ENCODE measurements at places on chromosomes 6 and 20. TPM values are rescaled to one million over a fixed set of nuclear protein-coding genes. Genes with fewer than 3 reads are reported as not detected.

PPP1R16B gene
- 3.5 TPM for polyA plus RNA-seq

ADGRB3 gene
- polyA plus RNA-seq: 8.3 TPM

RIMS4 gene
- polyA plus RNA-seq: 4.1 TPM

THBD gene
- polyA plus RNA-seq: 5.7 TPM

EFCAB8 gene
- polyA plus RNA-seq: 0.25 TPM

LY6G6D gene
- 0.19 TPM for polyA plus RNA-seq

ACSS1 gene
- 102 TPM for polyA plus RNA-seq

DNA sequence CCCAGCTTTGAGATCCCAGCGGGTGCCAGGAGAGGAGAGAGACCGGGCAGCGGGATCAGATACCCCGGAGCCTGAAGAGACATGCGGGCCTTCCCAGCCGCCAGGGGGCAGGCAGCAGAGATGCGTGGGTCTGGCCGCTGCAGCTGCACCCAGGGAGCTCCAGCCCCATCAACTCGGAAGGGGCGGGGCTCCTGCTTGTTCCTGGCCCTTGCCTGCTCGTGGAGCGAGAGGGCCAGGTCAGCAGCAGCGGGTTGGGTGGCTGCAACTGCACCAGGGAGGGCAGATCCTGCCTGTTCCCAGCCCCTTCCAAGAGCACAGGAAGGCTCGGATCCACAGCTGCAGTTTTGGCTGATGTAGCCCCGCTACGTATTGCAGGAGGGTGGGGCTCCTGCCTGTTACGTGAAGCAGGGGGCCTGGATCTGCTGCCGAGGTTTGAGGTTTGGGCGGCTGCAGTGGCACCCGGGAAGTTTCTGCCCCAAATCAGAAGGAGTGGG is 532.8 kb downstream of the RFPL4B start:
- H3K27ac ChIP-seq: no peak overlapping the region
- H3K27me3 ChIP-seq: no peaks in the 10 kb centered on the region
- peak; percentile 58 for DNase-seq
- no peak overlapping the region for H3K4me3 ChIP-seq

DNA sequence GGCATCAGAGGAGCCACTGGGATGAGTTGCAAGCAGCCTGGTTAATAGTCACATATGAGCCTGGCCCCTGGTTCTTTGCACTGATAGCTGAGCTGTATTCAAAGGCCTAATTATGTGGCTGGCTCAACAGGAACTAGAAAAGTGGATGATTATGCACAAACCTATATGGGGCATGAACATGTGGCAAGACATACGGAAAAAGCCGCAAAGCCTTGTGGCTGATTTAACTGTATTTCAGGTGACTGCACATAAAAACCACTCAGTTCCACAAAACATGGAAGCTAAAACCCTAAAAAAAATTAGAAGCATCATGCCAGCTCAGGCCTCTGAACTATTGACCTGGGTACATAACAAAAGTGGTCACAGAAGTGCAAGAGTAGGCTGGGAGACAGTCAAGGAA is 13.0 kb upstream of the MUC22 start:
- no peaks in the 10 kb centered on the region for H3K27me3 ChIP-seq
- no peak for DNase-seq
- no peaks in the 10 kb centered on the region for H3K36me3 ChIP-seq
- no peaks in the 10 kb centered on the region for H3K4me1 ChIP-seq
- no peak overlapping the region for H3K4me3 ChIP-seq
- no peak overlapping the region for H3K27ac ChIP-seq

- no peak for DNase-seq
- H3K27ac ChIP-seq: no peak overlapping the region
- no peak overlapping the region for H3K4me3 ChIP-seq
- H3K4me1 ChIP-seq: no peaks in the 10 kb centered on the region
- peaks cover 21% of the 10 kb centered on the region for H3K36me3 ChIP-seq
Observed at GRCh38 chr20:64273109-64273508, 17.6 kb downstream of the PCMTD2 start.

DNA sequence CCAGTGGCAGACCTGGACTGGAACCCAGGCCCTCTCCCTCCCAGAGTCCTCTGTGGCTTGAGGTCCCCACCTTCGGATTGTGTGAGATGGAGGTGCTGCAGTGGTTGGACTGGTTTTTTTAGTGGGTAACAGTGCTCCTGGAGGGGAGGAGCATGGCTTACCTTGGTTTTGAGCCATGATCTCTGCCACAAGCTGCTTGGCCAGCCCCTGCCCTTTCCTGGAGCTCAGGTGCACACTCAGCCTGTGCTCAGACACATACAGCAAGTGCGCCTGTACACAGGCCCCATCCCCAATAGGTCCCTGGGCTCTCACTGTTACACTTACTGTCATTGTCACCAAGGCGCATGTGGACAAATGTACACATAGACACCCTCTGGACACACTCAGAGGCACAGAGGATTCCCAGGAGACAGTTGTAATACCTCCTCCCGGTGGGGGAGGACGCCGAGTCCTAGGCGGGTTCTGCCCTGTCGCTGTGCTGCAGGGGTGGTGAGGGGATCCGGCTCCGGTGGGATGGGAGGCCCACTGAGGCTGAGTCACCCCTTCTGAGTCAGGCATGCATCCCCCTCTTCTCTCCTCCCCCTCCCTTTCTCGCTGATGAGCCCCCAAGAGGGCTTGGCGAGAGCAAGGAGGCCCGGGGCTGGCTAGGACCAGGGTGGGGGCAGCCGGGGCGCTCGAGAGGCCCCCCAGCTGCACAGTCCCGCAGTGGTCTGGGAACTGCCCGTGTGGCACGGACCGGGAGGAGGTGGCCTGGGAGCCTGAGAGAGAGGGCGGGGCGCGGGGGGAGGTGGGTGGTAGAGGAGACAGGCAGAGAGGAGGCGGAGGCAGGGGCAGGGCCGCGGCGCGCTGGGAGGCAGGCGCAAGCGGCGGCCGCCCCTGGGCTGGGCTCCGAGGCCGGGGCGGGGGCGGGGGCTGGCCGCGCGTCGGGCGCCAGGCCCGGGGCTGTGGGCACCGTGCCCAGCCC is 522 bp upstream of the EPB41L1 start:
- H3K27ac ChIP-seq: peak overlapping the region; percentile 37
- peak; percentile 71 for DNase-seq
- peak overlapping the region; percentile 57 for H3K4me3 ChIP-seq
- peaks cover 23% of the 10 kb centered on the region for H3K4me1 ChIP-seq
- no peaks in the 10 kb centered on the region for H3K36me3 ChIP-seq

DNA sequence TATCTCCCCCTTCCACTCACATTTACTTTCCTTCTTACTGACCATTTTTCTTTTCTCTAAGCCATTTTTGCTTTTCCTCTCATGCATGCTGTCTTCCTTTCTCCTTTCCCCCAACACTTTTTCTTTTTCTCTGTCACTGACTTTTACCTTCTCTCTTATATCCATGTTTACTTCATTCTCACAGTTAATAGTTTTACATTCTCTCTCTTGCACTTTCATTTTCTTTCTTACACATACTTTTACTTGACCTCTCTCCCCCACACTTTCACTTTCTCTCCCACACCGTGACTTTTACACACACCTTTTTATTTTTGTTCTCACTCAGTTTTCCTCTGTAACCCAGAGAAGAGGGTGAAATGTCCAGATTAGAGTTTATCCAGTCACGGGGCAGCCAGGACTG is 636.3 kb downstream of the PTPRT start:
- no peaks in the 10 kb centered on the region for H3K36me3 ChIP-seq
- H3K4me3 ChIP-seq: no peak overlapping the region
- no peak for DNase-seq
- no peaks in the 10 kb centered on the region for H3K4me1 ChIP-seq

DNA sequence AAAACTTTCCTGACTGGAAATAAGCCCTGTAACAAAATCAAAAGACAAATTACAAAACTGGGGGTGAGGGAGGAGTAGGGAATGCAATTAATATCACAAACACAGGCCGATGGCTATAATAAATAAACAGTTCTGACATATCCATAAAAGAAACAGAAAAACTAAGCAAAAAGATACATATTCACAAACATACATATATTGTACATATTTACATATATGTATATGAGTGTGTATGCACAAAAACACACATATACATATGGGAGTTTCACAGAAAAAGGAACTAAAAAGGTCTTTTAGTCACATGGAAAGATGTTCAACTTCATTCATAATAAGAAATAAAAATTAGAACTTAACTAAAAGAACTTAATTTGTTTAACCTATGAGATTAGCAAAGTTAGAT is 292.7 kb downstream of the TFAP2A start:
- H3K4me1 ChIP-seq: no peaks in the 10 kb centered on the region
- no peak overlapping the region for H3K27ac ChIP-seq
- H3K4me3 ChIP-seq: no peak overlapping the region
- no peak for DNase-seq
- no peaks in the 10 kb centered on the region for H3K36me3 ChIP-seq
- H3K27me3 ChIP-seq: no peaks in the 10 kb centered on the region

DNA sequence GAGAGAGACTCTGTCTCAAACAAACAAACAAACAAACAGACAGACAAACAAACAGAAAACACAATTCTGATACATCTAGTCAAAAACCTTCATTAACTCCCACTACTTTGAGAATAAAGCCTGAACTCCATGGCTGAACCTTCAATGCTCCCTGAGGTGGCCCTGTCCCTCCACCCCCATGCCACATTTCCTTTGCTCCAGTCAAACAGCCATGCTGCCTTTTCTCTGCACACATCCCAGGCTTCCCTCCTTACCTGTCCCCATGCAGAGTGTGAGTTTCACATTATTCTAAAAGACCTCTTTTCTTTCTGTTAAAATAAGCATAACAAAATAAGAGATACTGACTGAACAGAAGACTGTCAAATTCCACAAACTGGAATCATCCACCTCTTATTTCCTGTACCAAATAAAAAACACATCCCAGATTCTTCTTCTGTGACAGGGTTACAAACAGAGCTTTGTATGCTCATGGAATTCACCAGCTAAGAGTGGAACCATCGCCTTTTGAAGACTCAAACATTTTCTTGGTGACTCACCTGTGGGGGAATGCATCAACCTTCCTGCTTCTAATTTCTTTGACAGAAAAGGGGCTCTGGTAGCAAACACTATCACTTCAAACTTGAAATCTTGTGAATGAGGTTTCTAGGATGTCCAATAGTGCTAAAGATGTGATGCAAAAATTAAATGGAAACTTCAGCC is 71.0 kb upstream of the SLC22A16 start:
- no peak for DNase-seq
- no peaks in the 10 kb centered on the region for H3K27me3 ChIP-seq
- no peaks in the 10 kb centered on the region for H3K36me3 ChIP-seq
- H3K27ac ChIP-seq: no peak overlapping the region

DNA sequence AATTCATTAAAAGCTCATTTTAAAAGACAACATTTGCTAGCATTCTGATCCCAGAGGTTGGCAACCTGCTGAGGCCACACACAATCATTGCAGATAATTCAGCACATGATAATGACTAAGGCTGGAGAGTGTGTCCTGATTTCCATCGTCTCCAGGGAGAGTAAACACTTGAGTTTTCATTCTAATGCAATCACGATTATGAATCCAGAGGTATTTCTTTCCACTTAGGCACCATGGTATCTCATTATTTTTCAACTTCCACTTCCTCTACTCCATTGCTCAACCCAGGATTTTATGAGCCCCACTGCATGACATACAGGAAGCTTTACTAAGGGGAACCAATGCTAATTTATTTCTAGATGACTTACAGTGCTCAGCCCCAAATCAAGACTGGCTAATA is 273.8 kb upstream of the AGPAT4 start:
- H3K4me3 ChIP-seq: no peak overlapping the region
- no peak for DNase-seq
- H3K27ac ChIP-seq: no peak overlapping the region
- no peaks in the 10 kb centered on the region for H3K36me3 ChIP-seq
- H3K4me1 ChIP-seq: no peaks in the 10 kb centered on the region
- H3K27me3 ChIP-seq: no peaks in the 10 kb centered on the region

- no peak for DNase-seq
- H3K27me3 ChIP-seq: no peaks in the 10 kb centered on the region
- no peaks in the 10 kb centered on the region for H3K4me1 ChIP-seq
- H3K4me3 ChIP-seq: no peak overlapping the region
- H3K27ac ChIP-seq: no peak overlapping the region
- H3K36me3 ChIP-seq: no peaks in the 10 kb centered on the region
Observed at GRCh38 chr6:28969129-28969528, 36.0 kb downstream of the ZNF311 start.

- H3K36me3 ChIP-seq: no peaks in the 10 kb centered on the region
- H3K4me3 ChIP-seq: no peak overlapping the region
- peak; percentile 27 for DNase-seq
- no peak overlapping the region for H3K27ac ChIP-seq
- no peaks in the 10 kb centered on the region for H3K27me3 ChIP-seq
Observed at GRCh38 chr6:20056350-20056992, 155.8 kb downstream of the MBOAT1 start.

DNA sequence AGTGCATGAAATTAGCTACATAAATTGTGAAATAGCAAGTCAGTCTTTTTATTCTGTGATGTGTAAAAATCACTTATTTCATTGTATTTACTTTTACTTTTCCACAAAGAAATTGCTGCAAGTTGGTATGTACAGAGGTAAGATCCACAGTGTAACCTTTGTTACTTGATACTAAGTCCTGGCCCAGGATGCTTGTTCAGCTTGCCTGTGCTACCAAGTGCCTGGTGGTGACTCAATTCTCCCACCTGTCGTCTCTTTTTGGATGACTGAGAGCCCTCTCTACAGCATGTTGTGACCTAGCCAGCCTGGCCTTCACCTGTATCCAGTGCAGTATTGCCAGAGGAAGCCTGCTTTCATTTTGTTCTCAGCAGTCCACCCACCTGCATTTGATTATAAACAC is 54.9 kb downstream of the ANKRD6 start:
- no peak overlapping the region for H3K27ac ChIP-seq
- no peak overlapping the region for H3K4me3 ChIP-seq
- no peak for DNase-seq
- H3K36me3 ChIP-seq: no peaks in the 10 kb centered on the region
- H3K27me3 ChIP-seq: no peaks in the 10 kb centered on the region

- no peak for DNase-seq
- no peaks in the 10 kb centered on the region for H3K36me3 ChIP-seq
- H3K4me3 ChIP-seq: peak overlapping the region; percentile 64
- H3K4me1 ChIP-seq: peaks cover 11% of the 10 kb centered on the region
Observed at GRCh38 chr6:3053231-3053508, 15.1 kb upstream of the RIPK1 start.

DNA sequence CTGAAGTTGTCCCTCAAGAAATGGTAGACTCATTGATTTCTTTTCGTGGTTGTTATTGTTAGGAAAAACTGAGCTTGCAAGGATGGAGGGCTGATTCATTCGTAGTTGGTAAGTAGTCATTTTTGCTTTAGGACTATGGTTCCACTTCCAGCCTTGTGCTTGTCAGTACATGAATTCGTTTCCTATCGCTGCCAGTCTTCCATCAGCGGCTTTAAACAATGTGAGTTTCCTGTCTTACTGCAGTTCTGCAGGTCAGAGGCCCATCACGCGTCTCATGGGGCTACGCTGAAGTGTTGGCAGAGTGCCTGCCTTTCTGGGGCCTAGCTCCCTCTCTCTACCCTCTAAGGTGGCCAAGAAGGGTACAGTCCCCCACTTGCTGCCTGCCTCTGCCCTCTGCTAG is 11.4 kb upstream of the MDFI start:
- DNase-seq: no peak
- no peak overlapping the region for H3K27ac ChIP-seq
- no peaks in the 10 kb centered on the region for H3K4me1 ChIP-seq
- H3K36me3 ChIP-seq: no peaks in the 10 kb centered on the region

- DNase-seq: no peak
- no peaks in the 10 kb centered on the region for H3K27me3 ChIP-seq
- no peak overlapping the region for H3K4me3 ChIP-seq
- H3K4me1 ChIP-seq: no peaks in the 10 kb centered on the region
- H3K36me3 ChIP-seq: no peaks in the 10 kb centered on the region
Observed at GRCh38 chr6:104896914-104897313, 37.2 kb upstream of the HACE1 start.
